Stimulated activated CD8-positive, alpha-beta memory T cell treated with anti-CD3 and anti-CD28 coated beads, Interleukin-15, amount 100 ng/mL, for 4 hours (primary cell): ENCODE measurements at places on chromosomes 6 and 20.

DNA sequence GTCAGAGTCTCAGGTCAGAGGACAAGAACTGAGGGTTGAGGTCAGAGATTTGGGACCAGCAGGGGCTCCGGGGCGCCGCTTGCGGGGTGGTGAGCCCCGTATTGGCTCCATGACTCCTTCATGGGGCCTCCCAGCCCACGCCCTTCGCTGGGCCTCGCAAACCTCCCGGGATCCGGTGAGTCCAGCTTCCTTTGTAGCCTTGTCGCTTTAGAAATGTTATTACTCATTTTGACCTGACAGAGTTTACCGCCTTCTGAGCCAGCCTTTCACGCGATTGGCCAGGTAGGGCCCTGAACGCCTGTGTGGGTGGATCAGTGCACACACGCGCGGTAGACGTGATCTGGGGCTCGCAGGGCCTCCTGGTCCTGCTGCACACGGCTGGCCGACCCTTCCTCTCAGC lies 181.1 kb downstream of the ERMARD start:
- no peak for DNase-seq

GRCh38 chr6:84424956-84425355 lies 197.5 kb upstream of the CEP162 start:
- DNase-seq = no peak

DNA sequence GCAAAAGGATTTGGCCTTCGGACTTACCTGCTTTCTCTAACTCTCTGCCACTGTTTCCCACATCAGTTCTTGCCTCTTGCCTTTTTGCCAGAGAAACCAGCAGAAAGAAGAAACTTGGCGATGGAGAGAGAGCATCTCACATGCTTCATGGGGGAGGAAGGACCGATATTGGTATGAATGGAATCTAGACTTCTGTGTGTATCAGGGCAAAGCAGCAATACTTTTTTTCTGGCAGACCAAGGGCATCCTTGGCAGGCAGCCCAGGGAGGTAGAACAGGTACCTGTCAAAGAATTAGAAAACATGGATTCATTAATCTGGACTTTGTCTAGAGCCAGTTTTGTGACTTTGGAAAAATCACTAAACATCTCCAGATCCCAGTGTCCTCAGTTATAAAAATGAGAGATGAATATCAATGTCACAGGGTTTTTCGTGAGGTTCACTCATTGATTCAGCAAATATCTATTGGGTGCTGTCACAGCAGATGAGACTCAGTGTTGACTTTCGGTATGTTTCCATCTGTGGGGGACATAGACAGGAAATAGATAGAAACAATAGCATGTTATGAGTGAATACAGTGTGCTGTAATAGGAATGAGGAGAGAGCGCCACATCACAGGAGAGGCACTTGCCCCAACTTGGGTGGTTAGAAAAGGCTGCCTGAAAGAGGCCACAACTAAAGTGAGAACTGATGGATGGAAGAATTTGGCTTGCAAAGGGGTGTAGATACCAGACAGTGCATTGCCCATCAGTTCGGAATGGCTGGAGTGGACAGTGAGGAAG lies 114.1 kb downstream of the CD83 start:
- no peak for DNase-seq

- DNase-seq = no peak
Observed at GRCh38 chr20:14310977-14311627, 26.3 kb downstream of the FLRT3 start.

- DNase-seq = no peak
Observed at GRCh38 chr20:38073307-38074071, 39.9 kb downstream of the RPRD1B start.

DNA sequence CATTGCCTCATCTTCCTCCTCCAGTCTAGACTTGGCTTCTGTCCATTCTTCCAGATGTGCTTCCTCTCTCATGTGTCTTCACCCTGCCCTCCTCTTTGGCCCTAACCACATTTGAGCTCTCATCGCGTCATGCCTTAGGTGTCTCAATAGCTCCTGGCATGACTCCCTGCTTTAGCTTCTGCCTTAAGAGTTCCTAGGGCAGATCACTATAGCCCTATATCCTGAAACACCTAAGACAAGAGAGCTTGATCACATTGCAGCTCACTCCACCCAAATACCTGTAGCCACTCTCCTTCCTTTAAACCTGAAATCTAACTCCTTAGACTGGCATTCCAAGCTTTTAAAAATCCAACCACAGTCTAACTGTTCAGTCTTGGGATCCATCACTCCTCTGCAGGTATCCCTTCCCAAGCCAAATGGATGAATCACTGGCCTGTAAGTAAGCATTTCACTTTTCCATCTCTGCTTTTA lies 69.0 kb upstream of the STXBP5 start:
- DNase-seq = no peak

- no peak for DNase-seq
Observed at GRCh38 chr20:43794326-43794725, 67.5 kb upstream of the GTSF1L start.

DNA sequence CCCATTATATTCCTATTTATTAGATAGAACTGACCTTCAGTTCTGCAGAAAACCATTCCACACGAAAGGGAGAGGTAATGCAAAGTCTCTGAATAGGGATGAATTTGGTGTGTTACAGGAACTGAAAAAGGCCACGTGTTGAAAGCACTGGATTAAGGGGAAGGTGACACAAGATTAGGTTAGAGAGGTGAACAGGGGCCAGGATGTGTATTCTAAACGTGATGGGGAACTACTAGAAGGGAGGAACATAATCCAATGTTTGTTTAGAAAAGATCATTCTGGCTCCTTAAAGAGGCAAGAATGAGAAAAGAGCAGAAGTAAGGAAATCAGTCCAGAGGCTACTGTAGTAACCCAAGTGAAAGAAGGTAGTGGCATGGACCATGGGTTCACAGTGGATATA lies 6.3 kb upstream of the ZKSCAN8 start:
- DNase-seq = no peak

DNA sequence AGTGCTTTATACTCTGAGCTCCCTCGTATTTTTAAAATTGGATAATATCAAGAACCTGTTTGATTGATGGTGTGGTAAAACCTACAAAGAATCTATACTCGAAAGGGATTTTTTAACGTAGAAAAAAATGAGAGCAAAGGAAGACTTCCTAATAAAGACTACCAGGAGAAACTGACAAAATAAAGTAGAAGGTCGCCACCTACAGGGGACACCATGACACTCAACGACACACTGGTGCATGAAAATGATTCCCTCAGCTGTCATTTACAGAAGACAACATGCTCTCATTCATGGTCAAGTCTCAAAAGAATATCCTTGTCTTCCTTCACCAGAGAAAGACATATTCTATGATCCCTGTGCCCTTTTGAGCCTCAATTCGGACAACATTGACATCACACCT lies 10.1 kb upstream of the NHSL1 start:
- no peak for DNase-seq

- DNase-seq = no peak
Observed at GRCh38 chr6:156167625-156168071, 609.5 kb upstream of the ARID1B start.

GRCh38 chr6:116847227-116847626 lies 18.3 kb upstream of the GPRC6A start:
- DNase-seq = no peak

- no peak for DNase-seq
Observed at GRCh38 chr20:13142143-13142542, 78.9 kb upstream of the ISM1 start.

- DNase-seq = no peak
Observed at GRCh38 chr6:56357616-56358373, 110.4 kb upstream of the COL21A1 start.

DNA sequence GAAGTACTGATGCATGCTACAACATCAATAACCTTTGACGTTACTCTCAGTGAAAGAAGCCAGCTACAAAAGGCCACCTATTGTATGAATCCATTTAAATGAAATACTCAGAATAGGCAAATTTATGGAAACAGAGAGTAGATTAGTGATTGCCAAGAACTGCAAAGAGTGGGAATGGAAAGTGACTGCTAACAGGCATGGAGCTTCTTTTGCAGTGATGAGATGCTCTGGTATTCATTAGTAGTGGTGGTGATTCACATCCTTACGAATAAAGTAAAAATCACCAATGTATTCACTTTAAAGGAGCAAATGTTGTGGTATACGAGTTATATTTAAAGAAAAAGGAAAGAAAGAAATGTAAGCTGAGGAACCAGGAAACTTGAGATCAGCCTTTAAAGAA lies 126.8 kb upstream of the SAMD5 start:
- no peak for DNase-seq

DNA sequence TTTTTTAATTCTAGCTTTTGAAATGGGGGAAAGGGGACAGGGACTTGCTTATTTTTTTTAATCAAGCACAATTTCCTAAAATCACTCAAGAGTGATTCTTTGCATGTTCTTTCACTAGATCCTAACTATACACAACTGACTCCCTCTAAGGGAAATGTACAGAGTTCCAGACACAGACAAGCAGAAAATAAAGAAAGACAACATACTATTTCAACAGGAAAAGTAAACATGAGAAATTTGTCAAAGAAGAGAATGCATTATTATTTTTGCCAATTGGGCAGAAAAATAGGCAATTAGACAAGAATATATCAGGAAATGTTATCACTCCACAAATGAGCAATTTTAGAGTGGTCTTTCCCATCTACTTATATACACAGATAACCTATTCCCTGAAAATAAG lies 128.2 kb downstream of the RNGTT start:
- no peak for DNase-seq

GRCh38 chr6:133697666-133698065 lies 191.2 kb upstream of the TCF21 start:
- DNase-seq = no peak

DNA sequence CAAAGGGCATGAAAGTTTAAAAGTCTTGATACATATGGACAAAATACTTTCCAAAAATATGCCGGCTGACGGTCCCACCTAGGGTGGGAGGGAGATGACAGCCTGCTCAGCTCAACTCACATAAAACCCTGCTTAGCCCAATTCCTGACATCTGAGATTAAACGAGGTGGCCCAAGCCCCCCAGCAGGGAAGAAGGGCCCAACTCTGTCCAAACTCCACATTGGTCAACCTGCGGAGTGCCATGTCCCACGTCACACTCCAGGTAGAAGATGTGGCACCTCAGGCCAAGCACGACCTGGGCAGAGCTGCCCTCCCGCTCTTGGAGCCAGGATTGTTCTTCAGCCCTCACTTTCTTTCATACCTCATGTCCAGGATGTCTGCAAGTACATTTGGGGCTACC lies 48.2 kb downstream of the FGD2 start:
- no peak for DNase-seq

DNA sequence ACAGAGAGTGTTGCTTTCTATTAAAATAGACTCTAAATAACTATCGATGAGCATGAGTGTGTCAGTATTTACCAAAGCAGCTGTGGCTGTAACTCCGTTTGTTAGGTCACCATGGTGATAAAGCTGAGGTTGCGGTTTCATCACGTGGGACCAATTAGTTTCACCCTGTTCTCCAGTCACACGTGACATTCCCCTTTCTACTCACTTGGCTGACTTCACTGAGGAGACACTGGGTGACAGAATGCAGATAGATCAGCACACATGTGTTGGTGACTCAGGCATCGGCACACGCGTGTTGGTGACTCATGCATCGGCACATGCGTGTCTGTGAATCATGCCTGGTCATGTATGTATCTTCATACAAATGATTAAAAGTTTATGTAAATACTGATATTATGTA lies 285.4 kb downstream of the THBS2 start:
- no peak for DNase-seq

GRCh38 chr6:25660512-25660911 lies 8.5 kb downstream of the SCGN start:
- DNase-seq = no peak

- no peak for DNase-seq
Observed at GRCh38 chr6:3847521-3847920, 1.7 kb upstream of the FAM50B start.

DNA sequence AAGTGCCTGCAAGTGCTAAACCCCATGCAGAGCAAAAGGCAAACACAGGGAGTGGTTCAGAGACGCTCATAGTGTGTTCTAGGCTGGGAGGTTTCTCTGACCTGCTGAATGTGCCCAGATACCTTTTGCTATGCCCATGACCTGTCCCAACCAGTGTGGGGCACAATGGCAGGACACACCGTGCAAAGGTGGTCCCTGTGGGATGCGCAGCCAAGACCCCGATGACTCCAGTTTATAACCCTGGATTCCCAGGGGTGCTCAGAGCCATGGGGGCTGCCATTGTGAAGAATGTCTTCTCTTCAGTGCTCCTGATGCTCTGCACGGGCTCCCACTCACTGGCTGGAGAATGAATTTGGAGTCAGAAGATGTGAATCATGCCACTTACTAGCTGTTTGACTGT lies 2.2 kb upstream of the NINL start:
- no peak for DNase-seq

DNA sequence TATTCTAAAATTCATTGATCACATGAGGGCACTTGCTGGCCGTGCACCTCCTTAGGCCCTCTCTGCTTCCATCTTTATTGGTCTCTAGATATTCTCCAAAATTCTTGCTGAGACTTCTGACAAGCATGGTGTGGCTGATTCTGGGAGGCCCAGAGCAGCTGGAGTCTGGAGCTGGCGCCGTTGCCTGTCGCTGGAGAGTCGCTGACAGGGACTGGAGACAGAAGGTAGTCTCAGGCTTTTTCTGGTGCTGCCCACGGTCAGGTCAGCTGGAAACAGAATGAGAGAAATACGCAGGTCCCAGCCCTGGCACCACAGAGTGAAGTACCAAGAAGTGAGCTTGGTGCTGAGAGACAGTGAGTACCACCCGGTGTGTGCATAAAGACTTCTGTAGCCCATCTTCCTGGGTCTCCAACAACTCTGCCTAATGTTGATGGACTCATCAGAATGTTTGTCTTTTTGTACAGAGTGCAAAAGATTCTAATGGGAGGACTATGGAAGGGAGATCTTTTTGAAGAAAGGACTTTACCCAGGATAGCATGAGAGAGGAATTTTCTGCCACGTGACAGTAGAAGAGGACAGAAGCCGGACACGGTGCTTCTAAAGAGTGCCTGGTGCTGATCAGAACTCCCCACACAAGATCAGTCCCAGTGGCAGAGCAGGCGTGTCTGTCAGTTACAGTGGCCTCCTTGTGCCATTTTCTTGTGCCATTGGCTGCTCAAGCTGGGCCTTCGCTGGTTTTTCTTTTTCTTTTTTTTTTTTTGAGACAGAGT lies 1.8 kb upstream of the ALDH8A1 start:
- no peak for DNase-seq

GRCh38 chr6:105794239-105794638 lies 291.9 kb upstream of the PRDM1 start:
- DNase-seq = no peak

- DNase-seq = no peak
Observed at GRCh38 chr6:1347161-1347560, 35.3 kb downstream of the FOXQ1 start.

GRCh38 chr20:8020314-8021079 lies 936 bp upstream of the TMX4 start:
- no peak for DNase-seq

GRCh38 chr6:132132422-132132821 lies 181.2 kb upstream of the CCN2 start:
- no peak for DNase-seq

GRCh38 chr6:91442342-91442741 lies 855.5 kb upstream of the MAP3K7 start:
- no peak for DNase-seq
